ENCODE measurements at places on chromosomes 1 and 21.

DNA sequence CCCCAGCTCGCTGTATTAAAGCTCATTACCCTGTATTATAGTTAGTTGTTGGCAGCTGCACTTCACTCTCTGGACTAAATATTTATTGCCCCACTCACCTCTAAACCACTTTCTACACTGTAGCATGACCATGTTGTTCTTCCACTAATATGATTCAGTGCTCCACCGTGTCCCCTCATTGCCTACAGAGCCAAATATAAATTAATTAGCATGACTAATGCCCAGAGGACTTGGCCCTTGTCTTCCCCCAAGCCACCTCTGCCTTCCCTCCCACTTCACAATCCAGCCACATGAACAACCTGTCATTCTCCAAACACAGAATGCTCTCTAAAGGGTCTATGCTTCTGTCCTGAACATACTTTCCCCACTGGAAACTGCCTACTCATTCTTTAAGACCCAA, 276.5 kb downstream of the PLPP3 start:
- no peak for DNase-seq

DNA sequence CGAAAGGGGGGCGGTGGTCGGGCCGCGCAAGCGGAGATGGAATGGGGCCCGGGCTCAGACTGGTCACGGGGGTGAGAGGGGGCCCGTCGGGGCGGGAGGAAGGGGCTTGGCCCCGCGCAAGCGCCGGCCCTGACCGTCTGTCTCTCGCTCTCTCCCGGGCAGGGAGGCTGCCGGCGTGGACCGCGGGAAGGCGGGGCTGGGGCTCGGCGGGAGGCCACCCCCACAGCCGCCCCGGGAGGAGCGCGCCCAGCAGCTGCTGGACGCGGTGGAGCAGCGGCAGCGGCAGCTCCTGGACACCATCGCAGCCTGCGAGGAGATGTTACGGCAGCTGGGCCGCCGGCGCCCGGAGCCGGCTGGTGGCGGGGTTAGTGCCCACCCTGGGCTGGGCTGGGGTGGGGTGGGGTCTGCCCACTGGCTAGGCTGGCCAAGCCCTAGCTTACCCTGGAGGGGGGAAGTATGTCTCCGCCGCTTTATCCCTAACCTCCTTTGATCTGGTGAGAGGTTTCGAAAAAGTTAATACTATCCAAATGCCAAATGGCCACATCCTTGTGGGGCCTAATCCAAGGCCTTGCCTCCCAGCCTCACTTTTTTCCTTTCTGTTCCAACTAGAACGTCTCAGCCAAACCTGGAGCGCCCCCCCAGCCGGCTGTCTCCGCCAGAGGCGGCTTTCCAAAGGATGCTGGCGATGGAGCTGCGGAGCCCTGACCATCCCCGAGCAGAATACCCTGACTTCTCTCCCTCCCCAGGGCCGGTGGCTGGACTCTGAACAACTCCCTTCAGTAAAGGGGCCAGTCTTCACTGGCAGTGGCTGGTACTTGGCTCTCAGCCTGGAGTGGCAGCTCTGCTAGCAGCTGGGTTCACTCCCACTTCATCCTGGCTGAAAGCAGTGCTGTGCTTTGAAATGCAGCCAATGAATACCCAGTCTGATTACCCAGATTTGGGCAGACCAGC, 636 bp upstream of the YRDC start:
- peak; percentile 77 for DNase-seq

DNA sequence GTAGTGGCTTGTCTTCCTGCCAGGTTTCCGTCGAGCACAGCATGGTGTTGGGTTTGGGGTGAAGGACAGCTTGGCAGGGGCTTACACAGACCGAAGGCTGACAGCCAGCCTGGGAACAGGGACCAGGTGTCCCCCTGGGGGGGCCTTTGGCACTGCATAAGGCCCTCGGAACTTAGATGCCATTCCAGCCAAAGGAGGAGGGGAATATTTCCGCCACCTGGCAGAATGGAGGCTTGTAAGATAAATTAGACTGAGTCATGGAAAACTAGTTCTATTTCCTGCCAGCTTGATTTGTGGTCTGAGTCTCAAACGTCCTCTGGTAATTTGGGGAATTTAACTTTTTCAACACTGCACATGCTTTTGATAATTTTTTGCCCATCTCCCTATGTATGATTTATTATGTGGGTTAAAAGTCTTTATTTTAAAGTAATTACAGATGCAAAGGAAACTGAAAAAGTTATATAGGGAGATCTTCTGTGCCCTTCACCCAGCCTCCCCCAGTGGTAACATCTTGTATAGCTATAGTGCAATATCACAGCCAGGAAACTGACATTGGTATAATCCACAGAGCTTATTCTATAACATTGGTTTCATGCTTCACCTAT, 11.5 kb upstream of the TMEM51 start:
- DNase-seq: no peak

GRCh38 chr1:210624722-210625121, 296.0 kb downstream of the HHAT start:
- no peak for DNase-seq

DNA sequence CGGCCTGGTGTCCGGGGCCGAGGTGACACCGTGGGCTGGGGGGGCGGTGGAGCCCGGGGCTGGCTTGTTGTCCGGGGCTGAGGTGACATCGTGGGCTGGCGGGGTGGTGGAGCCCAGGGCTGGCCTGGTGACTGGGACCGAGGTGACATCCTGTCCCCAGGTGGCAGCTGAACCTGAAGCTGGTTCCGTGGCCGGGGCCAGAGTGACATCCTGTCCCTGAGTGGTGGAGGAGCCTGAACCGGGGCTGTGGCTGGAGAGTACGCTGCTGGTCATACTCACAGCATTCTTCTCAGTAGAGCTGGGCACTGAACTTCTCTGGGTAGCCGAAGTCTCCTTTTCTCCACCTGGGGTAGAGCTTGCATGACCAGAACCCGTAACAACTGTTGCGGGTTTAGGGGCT, 15.8 kb downstream of the THBS3 start:
- DNase-seq: no peak

GRCh38 chr1:94209425-94209824, 28.0 kb downstream of the ARHGAP29 start:
- no peak for DNase-seq

GRCh38 chr1:6955357-6956094, 170.3 kb downstream of the CAMTA1 start:
- no peak for DNase-seq

DNA sequence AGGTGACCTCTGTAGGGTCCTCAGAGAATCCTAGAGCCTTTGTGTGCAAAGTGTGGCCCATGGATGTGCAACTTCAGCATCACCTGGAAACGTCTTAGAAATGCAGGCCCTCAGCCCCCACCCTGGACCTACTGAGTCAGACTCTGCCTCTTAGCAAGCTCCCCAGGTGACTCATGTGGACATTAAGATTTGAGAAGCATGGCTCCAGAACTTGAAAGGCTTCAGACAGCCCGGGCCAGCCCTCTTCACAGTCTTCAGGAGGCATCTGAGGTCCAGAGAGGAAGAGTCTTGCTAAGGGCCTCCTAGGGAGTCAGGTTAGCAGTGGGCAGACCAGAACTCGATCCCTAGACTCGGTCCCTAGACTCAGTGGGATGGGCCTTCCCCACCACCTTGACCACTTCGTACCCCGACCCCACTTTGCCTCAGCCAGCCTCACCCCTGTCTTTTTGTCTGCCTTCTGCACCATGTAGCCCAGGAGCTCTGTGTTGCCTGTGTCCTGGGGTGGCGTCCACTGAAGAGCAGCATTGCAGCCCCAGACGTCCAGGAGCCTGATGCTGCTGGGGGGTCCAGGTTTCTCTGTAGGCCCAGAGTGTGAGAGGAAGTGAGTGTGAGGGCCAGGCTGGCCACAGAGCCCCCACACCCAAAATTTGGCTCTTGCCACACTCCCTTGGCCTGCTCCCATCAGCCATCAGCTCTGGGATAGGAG, 4.8 kb downstream of the MYBPH start:
- DNase-seq: no peak

DNA sequence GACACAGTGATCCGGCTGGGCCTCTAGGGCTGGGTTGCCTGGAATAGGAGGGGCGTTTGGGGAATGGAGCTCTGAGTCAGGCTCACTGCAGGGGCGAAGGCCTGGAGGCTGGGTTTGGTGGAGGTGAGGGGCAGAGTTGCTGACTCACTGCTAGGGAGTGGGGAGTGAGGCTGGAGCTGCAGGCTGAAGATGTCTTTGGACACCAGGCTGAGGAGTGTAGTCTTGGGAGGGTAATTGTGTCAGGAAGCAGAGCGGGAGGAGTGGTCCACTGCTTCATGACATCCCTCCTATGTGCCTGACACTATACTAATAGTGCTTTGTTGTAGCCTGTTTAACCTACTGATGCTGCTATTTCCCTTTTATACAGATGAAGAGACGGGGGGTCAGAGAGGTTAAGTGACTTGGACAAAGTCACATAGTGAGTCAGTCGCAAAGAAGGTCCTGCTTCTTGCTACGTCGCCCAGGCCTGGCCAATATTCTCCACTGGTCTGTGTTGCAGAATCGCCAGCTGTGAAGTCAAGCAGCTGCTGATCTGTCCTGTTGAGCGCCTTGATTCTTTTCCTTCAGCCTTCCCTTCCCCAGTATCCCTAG, 13.6 kb downstream of the ACTL8 start:
- DNase-seq: no peak

GRCh38 chr1:12616709-12617373, 1.2 kb downstream of the DHRS3 start:
- DNase-seq: no peak

DNA sequence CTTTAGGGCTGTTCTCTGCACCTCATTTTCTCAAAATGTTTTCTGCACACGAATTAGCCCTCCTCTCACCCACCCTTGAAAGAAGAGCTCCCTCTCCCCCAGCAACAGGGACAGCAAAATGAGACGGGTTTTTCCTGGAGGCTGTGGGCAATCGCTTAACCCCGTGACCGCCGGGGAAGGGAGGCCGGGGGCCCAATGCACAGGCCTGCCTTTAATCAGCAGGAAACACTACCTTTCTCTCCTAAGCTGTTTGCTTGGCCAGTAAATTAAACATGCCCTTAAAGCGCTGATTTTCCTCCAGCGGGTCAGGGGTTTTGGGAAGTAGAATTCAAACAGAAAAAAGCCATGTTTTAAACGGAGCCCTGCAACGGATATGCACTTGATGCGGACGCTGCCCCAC, 114.4 kb downstream of the PRDM16 start:
- DNase-seq: no peak

GRCh38 chr1:101451888-101452287, 215.1 kb downstream of the S1PR1 start:
- no peak for DNase-seq

GRCh38 chr1:102732927-102733326, 375.4 kb downstream of the COL11A1 start:
- DNase-seq: no peak

DNA sequence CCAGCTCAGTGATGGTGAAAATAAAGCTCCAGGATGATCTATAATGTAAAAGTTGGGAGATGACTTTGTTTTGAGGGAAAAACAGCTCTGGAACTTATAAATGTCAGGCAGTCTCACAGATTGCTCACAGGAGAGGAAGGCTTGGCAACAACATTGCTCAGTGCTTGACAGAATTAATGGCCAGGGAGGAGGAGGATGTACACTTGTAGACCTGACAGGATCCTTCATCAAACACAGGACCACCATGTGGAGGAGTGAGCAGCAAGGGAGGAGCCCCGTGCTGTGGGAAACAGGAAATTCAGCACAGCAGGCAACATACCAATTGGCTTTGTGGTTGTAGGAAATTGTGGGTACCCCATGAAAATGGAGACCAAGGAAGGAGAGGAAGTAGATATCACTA, 291.8 kb upstream of the CAMK1G start:
- DNase-seq: no peak

GRCh38 chr1:230350208-230350921, 75.8 kb downstream of the PGBD5 start:
- DNase-seq: no peak

DNA sequence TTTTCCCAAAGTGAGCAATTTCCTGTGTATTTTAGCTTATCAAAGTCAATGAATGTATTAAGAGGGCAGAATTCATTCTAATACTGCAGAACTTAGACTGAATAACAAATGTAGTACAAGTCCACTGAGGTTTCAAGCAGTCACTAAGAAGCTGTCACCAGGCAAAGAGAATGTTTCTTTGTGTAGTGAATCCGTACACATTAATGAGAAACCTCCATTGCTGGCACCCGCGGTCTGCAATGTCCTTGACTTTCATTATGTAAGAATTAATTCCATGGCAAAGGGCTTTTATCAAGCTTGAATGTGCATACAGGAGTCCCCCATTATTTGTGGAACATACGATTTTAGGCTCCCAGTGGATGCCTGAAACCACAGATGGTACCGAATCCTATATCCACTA, 719.5 kb upstream of the TMPRSS15 start:
- DNase-seq: no peak

- no peak for DNase-seq
Measured at GRCh38 chr1:30753660-30754123, 3.9 kb downstream of the LAPTM5 start.

DNA sequence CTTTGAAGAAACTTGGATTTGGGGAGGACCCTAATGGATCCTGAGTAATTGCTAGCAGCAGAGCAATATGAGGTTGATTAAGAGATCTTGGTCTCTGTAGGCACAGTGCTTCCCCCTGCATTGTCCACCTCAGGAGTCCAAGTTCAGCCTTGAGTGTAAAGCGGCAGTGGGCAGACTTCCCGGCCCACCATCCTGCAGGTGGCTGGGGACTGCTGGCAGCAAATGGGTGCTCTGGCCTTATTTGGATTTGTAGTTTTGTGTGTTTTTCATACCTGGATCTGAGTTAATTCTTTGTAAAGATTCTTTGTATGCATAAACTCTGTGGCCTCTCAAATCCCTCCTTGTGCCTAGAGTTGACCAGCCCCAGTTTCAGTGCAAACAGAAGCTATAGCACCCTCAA, 7.6 kb downstream of the BARHL2 start:
- no peak for DNase-seq

- peak; percentile 72 for DNase-seq
Measured at GRCh38 chr1:204127597-204128242, 24.1 kb downstream of the ETNK2 start.

All from D721Med (cell line).